ENCODE measurements at places on chromosomes 4 and X.
A peak's percentile ranks its signal among the peaks of the same experiment; 100 is the strongest.

DNA sequence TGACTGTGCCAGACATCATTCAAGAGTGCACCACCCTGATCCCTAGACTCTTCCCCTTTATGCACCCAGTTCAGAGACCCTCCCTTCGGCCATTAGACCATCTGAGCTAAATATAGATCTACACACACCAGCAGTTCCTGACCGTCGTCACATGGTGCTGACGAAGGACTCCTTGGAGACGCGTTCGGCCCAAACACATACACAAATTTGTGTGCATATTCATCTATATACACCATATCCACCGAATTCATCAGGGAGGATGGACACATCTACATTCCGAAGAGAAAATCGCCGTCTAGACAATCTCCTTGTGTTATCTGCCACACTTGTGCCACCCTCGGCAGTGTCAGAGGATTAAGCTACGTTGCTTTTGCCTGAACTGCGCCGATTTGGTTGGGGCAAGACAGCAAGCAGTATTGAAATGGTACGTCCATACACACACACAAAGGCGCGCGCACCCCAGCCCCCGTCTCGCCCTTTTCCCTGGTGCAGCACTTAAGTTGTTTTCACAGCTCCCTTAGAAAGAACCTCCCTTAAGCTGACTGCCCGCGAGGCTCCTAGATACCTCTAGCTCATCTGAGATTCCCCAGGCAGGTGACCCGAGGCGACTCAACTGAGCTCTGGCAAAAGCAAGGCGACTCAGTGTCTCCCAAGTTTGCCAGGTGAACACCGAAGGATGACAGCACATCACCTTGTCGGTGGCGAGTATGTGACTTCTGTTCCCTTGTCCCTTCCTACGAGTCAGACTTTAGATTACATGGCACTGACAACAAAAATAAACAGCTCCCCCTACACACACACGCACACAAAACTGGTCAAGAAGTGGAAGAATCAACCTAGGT lies 1.0 kb downstream of the RASGEF1B start:
- peak; percentile 35 for DNase-seq

- no peak for DNase-seq
Observed at GRCh38 chr4:48266781-48267180, 2.9 kb downstream of the TEC start.

GRCh38 chr4:3471098-3471760 lies 8.1 kb downstream of the DOK7 start:
- no peak for DNase-seq

- no peak for DNase-seq
Observed at GRCh38 chr4:57080781-57081650, 29.2 kb downstream of the IGFBP7 start.

GRCh38 chrX:109952985-109953905 lies 49.7 kb upstream of the TMEM164 start:
- no peak for DNase-seq

GRCh38 chr4:43864616-43865146 lies 583.9 kb downstream of the KCTD8 start:
- no peak for DNase-seq

DNA sequence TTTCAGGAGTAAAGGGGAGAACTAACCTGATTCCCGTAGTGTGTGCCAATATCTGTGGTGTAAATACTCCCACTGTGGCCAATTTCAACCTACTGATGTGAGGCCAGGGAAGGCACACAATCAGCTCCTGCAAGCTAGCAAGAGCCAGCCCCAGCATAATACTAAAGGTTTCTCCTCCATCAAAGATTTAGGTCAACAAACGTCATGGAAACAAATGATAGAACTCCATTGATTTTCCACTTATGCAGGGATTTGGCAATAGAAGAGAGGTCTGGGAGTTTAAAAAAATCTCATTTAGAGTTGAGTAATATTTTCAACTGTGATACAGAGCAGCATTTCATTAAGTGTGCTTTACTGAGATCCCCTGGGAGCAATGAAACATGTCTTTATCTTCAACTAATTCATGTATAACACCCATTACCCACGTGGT lies 15.8 kb upstream of the VEGFD start:
- no peak for DNase-seq

DNA sequence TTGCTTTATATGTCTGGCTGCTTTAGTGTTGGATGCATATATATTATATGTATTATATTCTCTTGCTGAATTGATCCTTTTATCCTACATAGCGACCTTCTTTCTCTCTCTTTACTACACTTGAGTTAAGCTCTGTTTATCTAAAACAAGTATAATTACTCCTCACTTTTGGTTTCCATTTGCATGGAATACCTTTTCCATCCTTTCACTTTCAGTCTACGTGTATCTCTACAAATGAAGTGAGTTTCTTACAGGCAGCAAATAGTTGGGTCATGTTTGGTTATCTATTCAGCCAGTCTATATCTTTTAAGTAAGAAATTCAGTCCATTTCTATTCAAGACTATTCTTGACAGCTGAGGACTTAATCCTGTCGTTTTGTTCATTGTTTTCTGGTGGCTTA lies 167.5 kb upstream of the USP38 start:
- no peak for DNase-seq

DNA sequence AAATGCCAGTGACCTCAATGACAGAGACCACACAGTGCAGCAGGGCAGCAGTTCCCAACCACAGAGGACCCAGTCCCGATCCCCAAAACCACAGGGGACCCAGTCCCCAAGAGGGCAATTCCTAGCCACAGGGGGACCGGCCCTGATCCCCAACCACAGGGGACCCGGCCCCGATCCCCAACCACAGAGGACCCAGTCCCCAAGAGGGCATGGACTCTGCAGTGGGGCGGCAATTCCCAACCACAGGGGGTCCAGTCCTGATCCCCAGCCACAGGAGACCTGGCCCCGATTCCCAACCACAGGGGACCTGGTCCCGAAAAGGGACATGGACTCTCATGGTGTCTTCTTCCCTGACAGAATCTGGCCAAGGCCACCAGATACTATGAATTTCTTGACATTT lies 136.3 kb downstream of the AFAP1 start:
- no peak for DNase-seq

GRCh38 chr4:90001023-90001422 lies 106.4 kb downstream of the MMRN1 start:
- DNase-seq: no peak

DNA sequence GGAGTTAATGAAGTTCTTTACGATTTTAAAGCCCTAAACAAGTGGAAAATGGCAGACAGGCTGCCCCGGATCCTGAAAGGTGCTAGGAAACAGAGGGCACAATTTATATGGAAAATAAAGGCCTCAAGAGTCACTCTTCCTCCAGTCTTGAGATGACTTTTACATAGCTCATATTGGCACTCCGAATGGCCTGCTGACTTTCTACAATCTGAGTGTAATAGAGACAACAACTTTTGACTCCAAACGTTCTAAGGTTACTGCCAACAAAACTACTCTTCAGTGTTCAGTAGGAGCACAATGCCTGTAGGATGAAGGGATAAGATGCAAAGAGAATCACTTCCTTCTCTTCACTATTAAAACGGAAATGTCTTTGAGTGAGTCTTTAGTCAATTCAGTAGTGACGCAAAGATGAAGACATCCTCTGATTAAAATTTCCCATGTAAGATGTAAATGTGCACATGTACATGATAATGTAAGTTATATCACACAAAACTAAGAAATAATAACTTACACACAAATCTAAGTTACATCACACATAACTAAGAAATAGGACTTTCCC lies 40.5 kb downstream of the VEGFC start:
- no peak for DNase-seq

- DNase-seq: no peak
Observed at GRCh38 chrX:54093571-54093970, 49.3 kb upstream of the PHF8 start.

- DNase-seq: no peak
Observed at GRCh38 chrX:672931-673330, 42.3 kb downstream of the SHOX start.

DNA sequence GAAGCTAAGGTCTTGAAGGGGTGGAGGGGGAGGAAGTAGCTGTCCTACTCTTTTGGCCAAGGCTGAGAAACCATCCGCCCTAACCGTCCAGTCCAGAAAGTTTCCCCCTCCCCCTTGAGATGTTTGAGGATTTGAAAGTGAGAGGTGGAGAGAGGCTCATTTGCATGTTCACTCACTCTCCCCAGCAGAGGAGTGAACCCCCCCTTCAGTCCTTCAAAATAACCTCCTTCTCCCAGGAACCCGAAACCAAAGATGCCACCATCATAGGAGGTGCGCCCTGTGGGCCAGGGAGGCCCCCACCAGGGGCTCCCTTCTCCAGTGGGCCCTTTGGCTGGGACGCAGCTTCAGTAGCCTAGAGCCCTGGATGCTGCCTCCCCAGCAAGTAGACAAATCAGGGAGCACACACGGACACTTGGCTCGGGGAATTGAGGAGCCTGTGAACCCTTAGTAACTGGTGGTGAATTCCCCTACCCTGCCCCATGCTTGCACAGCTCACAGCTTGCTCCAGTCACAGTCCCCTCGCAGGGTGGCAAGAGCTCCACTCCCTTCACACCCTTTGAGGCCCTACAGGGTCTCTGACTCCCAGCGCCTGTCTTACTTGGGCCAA lies 25.6 kb downstream of the ELF4 start:
- no peak for DNase-seq

- peak; percentile 7 for DNase-seq
Observed at GRCh38 chrX:10110316-10110935, 46.3 kb upstream of the CLCN4 start.

DNA sequence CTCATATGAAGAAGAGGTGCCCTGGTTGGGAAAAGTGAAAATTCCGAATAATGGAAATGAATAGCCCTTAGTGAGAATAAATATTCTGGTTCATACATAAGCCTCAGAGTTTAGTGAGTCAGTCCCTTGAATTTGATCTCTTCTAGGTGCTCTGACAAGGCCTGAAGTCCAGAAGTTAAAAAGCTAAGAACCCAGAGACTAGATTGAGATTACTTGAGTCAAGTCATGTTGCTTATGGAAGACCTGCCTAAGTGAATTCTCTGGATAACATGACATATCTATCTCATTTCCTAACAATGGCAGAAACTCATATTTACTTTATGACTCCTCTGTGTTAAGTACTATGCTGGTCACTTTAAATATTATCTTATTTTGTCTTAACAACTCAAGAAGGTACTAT lies 10.5 kb upstream of the PRSS48 start:
- DNase-seq: no peak

DNA sequence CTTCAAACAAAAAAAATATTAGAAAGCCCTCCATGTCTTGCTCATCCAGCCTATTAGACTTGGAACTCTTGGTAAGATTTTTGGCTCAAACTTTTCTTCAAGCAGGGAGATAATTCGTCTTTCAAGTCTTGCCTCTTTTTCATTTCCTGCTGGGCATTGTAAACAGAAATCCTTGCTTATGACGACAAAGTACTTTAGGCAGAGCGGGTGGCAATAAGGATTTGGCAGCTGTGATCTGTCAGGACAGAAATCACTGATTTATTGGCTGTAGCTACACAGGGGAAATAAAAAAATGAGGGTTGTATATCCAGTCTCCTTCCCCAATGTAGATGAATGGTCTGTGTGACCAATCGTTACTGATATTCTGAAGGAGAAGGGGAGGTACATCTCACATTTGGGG lies 121.6 kb downstream of the SLC4A4 start:
- DNase-seq: no peak

GRCh38 chr4:135368831-135369230 lies 1167.2 kb upstream of the PABPC4L start:
- no peak for DNase-seq

DNA sequence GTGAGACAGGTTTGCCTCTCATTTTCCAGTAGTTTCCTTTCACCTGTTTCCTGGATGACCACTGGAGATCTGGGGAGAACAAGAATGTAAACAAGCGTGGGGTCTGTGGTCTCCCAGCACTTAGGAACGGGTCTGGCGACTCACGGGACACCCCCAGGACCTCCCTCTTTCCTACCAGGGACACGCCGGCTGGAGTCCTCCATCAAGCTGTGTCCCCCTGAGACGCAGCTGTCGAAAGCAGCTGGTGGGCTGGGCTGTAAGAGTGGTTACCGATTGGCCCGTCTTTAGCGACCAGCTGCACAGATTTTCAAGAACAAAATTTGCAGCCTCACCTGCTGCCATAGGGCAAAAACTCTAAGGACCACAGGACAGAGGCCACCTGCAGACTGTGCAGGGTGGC lies 11.9 kb downstream of the LRPAP1 start:
- no peak for DNase-seq

- DNase-seq: no peak
Observed at GRCh38 chrX:94123062-94123461, 449.1 kb downstream of the FAM133A start.

DNA sequence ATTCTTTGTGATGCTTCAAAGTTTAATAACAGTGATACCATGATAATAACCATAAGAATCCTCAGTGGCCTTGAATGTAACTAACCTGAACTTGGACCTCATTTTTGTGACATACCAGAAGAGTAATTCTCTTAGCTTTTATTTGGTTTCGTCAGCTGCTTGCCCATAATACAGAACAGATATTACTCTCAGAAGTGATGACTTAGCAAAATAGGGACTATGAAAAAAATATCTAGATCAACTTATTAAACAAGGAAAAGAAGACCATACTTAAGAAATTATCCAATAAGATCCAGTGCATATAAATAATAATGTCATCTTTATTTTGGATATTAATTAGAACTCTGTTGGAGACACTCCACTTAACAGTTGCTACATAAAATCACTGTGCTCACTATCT lies 236.9 kb upstream of the GPC4 start:
- no peak for DNase-seq

DNA sequence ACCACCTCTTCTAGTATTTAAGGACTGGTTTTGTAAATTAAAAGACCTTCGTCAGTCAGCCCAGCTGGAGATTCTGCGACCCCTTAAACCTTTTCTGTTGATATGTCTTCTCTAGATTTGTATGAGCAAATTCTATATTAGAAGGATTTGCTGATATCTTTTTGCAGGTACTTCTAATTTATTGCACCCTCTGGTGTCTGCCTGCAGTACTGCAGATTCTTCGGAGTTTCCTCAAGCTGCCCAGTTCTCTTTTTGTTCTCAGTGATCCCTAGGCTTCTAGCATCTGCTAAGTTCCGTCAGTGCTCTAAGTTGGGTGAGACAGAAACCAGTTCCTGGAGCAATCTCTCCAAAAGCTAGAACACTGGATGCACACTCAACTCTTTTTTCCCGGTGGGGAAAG lies 545.2 kb downstream of the C4orf33 start:
- no peak for DNase-seq

DNA sequence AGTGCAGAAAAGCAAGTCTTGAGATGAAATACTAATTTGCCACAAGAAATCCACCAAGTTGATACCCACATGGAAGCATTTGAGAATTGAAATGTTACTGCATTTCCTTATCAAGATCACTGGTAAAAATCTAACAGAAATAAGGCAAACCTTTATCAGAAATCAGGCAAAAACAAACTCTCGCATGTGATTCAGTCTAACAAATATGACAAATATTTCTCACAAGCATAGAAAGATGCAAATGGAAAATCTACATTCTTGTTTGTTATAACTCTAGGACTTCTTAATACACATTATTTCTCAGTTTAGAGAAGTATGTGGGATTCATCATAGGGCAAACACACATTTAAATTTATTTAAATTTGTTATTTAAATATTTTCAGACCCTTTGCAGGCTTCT lies 52.9 kb downstream of the TXK start:
- DNase-seq: no peak

GRCh38 chr4:2085496-2085901 lies 26.4 kb downstream of the NAT8L start:
- DNase-seq: no peak
